Uterus (tissue), 4 donors: ENCODE measurements at places on chromosomes 2 and 18. TPM values are rescaled to one million over a fixed set of nuclear protein-coding genes. Genes with fewer than 3 reads are reported as not detected.

GRCh38 chr2:38116762-38117161 is 40.8 kb upstream of the CYP1B1 start:
- DNase-seq = no peak

DNA sequence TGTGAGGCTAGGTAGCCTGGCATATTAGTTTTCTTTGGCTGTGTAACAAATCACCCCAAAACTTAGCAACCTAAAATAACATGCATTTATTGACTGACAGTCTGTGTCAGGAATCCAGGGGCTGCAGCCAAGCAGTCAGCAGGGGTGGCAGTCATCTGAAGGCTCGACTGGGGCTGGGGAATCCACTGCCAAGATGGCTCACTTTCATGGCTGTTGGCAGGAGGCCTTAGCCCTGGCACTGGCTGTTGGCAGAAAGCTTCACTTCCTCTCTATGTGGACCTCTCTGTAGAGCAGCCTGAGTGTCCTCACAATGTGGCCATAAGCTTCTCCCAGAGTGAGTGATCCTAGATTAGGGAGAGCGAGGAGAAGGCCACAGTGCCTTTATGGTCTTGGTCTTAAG is 78.0 kb downstream of the LTBP1 start:
- DNase-seq = no peak

DNA sequence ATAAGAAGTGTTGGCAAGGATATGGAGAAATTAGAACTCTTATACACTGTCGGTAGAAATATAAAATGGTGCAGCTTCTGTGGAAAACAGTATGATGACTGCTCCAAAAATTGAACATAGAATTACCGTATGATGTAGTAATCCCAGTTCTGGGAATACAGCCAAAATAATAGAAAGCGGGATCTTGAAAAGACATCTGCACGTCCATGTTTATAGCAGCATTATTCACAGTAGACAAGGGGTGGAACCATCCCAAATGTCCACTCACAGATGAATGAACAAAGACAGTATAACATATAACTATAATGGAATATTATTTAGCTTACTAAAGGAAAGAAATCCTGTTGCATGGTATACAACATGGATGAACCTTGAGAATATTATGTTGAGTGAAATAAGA is 257.7 kb downstream of the TDRD15 start:
- no peak for DNase-seq

Gene ITPRIPL1
- total RNA-seq = 7.3 TPM

DNA sequence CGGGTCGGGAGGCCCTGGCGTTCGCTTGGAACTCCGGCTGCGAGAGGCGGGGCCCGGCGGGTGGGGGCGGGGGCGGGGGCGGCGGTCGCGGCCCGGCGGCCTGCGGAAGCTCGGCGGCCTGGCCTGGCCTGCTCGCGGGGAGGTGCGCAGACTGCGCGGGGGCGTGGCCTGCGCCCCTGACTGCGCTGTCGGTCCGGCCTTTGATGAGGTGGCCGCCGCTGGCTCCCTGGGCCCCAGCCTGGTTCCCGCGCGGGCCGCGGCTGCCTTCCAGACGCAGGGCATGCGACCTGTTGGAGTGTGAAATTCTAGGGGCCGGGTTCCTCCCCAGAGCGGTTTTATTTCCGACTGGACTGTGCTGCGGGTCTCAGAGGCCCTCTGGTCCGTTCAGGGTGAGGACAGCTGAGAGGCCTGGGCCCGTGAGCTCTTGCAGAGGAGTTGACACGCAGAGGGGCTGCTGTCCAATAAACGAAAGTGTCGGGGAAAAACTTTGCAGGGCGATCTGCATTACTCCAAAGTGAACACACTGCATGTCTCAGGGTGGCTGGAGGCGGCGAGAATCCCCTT is 629 bp downstream of the NRBP1 start:
- peak; percentile 79 for DNase-seq

DNA sequence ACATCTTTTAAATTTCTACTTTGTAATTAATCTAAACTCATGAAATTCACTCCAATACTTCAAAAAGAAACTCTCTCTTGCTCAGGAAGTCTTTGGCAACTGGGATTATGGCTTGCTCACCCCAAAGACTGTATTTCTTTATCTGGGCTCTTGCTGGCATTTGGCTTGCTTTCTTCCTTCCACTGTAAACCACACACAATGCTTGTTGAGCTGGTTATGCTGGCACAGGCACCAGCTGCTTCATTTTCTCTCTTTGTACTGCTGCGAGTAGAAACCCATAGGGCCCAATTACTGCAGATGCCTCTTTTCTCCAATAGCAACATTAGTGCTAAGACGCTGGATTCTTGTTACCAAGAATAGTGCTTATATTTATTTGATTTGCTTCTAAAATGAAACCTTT is 51.4 kb downstream of the SLC38A11 start:
- no peak for DNase-seq

GRCh38 chr18:75170916-75171315 is 38.0 kb downstream of the PTGR3 start:
- no peak for DNase-seq

DNA sequence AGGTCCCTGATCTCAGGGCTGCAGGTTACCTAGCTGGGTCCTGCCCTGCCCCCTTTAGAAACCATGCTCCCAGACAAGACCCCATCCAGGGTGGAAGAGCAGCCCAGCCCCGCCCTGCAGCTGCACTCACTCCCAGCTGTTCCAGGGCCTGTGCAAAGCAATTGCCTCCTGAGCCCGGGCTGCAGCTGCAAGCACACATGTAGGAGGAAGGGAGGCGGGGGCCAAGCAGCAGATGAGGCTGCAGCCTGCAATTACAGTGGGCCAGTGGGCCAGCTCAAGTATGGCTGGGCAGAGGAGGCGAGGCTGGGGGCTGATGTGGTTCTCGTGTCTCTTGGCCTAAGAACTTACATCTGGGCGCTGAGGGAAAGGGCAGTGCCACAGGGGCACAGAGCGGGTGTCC is 65.4 kb upstream of the TUBA3E start:
- no peak for DNase-seq

DNA sequence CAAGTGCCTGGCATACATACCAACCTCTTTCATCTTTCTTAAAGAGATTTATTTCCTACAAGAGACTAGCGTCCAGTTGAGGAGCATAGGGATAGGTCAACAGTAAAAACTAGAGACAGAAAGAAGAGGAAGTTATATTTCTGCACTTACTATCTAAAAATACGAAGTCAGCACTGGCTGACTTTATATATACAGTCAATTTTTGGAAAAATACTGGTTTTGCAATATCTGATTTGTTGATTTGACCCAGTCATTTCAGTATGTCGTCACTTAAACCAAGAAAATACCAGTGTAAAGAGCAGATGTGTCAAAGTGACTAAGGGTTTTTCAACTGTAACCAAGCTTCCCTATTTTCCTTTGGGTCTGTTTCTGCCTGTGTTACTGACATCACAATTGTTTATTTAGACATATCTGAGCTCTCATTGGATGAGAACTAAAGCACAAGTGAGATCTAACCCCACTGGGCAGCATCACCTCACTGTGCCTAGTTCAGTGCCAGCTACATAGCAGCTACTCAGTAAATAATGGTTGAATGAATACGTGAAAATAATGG is 23.0 kb downstream of the CYTIP start:
- no peak for DNase-seq

Gene CYP27C1
- total RNA-seq = 1.2 TPM

DNA sequence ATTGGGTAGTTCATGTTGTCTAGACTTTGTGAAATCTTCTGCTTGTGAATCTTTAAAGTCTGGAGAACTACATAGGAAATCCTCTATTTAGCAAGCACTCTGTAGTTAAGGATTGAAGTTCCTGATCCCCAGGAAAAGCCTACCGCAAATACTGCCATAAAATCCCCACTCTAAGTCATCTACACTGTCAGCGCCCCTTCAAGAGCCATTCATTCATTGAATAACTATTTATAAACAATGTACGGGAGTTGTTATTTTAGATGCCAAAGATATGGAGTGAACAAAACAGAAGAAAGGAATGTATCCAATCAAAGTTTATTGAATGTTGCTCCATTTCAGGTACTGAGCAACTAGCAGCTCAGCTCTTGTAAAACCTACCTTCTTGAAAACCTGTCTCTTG is 36.5 kb upstream of the SLC39A10 start:
- DNase-seq = no peak

GRCh38 chr18:55219059-55219458 is 259.8 kb upstream of the CCDC68 start:
- DNase-seq = no peak

Gene TPO
- total RNA-seq = not detected

DNA sequence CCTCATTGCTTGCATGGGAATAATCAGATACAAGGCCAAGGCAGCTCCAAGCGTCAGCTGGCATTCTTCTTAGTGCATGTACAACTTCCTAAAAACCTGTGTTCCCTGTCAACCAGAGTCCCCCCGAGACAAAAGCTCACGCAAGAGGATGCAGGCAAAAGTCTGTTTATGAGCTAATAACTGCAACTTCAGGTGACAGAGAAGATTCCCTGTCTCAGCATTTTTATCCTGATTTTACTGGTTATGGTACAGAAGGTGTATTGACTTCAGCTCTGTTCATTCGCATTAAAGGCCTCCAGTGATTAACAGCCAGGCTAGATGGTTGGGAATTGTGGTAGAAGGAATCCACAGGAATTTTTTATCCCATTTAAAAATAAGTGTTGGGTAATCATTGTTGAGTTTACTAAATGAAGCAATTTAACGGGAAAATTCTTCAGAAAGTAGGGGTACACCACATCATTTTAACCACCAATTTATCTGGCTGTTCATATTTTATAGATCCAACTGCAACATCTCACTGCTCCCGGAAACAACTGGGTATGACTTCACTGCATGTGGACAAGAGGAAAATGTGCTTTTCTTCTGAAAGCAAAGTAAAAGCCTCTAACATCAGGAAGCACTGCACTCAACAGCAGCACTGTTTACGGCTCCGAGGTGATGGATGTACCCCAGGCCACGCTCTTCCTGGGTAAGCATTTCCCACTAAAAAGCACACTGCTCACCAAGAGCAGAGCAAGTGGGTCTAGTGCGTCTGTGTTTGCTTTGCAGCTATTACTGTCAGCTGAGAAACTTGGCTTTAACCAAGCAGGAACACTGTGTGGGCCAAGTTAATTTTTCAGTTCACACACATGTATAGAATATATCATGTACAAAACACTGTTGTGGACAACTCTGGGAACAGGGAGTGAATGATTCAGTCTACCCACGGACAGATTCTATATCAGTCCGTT is 31.9 kb downstream of the CCBE1 start:
- no peak for DNase-seq

GRCh38 chr2:221402072-221402471 is 170.0 kb downstream of the EPHA4 start:
- DNase-seq = no peak

Gene SERPINB10
- total RNA-seq = not detected

- DNase-seq = no peak
Observed at GRCh38 chr2:204145791-204146190, 209.2 kb downstream of the ICOS start.

DNA sequence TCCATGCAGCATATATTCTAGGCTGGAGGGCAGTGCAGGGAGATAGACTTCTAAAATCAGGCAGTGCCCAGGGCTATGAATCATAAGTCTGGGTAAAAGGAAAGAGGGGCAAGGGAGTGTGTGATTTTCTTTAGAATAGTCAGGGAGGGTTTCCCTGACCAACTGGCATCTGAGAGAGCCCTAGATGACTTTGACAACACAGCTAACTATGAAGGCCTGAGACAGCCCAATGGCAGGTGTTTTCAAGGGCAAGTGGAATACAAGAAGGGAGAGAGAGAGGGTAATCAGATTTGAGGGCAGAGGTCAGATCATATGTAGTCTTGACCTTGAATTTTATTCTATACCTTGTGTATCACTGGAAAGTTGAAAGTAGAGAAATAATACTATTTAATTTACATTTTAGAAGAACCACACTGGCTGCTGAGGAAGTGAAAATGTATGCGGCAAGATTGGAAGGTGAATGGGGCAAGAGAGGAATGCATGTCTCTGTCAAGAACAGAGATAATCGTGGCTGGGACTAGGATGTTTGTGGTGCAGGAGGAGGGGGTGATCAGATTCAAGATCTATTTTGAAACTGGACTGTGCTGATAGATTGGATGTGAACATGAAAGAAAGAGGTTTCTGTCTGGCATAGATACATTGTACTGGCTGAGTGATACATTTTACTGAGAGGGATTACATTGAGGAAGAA is 1.9 kb upstream of the ITGB6 start:
- DNase-seq = no peak

DNA sequence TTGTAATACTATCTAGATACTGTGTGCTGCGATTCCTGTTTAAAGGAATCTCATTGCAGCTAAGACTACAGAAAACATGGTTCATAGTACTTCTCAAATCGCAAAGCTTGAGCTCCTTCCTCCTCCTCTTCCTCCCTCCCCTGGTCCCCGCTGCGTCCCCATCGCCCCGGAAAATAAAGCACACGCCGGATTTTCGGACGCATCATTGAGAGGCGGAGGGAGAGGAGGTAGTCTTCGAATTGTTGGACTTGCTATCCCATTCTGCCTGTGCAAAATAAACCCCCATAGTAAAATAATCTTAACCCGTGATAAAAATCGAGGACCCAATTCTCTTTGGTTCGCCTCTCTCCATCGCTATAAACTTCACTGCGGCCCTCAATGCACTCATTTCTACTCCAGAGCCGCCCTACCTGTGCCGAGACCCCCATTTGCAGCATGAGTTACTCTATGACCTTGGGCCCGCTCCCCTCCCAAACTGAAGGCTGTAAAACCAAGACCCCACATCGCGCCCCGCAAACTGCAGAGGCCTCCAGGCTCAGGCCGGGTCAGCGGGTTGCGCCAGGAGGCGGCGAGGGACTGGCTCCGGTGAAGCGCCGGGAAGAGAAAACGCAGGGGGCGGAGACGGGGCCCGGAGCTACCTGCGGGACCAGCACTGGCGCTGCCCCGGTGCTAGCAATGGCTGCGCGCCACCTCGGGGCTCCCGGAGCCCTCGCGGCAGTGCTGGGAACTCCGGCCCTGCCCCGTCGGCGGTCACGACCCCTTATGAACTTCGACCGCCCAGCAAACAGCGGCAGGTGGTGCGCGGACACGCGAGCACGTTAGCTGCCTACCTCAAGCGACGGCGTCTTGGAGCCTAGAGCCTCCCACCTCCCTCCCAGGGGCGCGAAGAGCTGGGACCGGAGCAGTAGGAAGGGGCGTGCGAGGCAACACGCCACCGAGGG is 649 bp downstream of the ESCO1 start:
- DNase-seq = no peak
